ENCODE measurements at places on chromosomes 4 and X. TPM values are rescaled to one million over a fixed set of nuclear protein-coding genes. Genes with fewer than 3 reads are reported as not detected.
A peak's percentile ranks its signal among the peaks of the same experiment; 100 is the strongest.

Gene HSPA4L
- 3.9 TPM for total RNA-seq

Gene MAGEB10
- total RNA-seq, result not detected

Gene GLRB
- total RNA-seq, result 2.2 TPM

Gene PPEF2
- 0.30 TPM for total RNA-seq

Gene PDE5A
- total RNA-seq, result 15.7 TPM

Gene TLR2
- total RNA-seq, result 44.6 TPM

Gene MYOZ2
- not detected for total RNA-seq

Gene CYLC1
- total RNA-seq, result not detected

Gene HTN3
- not detected for total RNA-seq

DNA sequence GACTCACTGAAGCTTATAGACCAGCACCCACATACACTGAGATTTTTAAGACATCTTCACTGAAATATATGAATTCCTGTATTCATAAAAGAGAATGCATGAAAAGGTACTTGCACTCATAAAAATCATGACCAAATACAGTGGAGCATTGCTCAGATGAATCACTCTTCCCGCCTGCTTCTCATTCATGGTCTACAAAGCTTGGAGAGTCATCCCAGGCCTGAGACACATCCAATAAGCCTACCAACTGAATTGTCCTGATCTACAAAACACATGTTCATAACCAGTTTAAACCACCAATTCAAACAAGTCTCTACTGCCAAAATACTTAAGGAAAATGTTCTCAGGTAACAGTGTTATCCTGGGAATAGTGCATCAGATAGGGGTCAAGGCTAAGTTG lies 38.1 kb downstream of the PROM1 start:
- no peak for DNase-seq
- H3K4me1 ChIP-seq, result no peaks in the 10 kb centered on the region
- no peaks in the 10 kb centered on the region for H3K36me3 ChIP-seq

DNA sequence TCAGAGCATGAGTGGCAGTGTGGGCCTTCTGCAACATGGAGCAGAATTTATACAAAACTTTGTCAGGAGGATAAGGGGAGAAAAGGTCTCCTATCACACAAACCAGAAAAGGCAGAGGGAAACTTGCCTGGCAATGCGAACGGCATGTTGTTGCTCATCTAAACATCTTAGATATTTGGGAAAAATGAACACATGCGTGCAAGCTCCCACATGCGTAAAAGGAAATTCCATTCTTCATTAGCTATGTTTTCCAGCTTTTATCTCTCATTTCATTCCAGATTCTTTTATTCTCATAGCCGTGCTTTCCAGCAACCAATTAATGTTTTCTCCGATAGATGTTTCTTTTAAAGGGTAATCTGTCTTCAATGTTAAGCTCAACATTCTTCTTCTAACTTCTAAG lies 31.3 kb upstream of the GBA3 start:
- H3K36me3 ChIP-seq, result no peaks in the 10 kb centered on the region
- H3K4me1 ChIP-seq, result no peaks in the 10 kb centered on the region
- no peak overlapping the region for H3K27ac ChIP-seq
- no peak for DNase-seq
- no peak overlapping the region for H3K4me3 ChIP-seq

GRCh38 chrX:18966624-18967023 lies 17.3 kb downstream of the PHKA2 start:
- no peak overlapping the region for H3K27ac ChIP-seq
- no peaks in the 10 kb centered on the region for H3K4me1 ChIP-seq
- DNase-seq, result no peak
- no peaks in the 10 kb centered on the region for H3K36me3 ChIP-seq
- H3K27me3 ChIP-seq, result no peaks in the 10 kb centered on the region

GRCh38 chr4:29453303-29453820 lies 1266.8 kb upstream of the PCDH7 start:
- H3K36me3 ChIP-seq, result no peaks in the 10 kb centered on the region
- H3K4me1 ChIP-seq, result no peaks in the 10 kb centered on the region
- H3K27ac ChIP-seq, result no peak overlapping the region
- H3K4me3 ChIP-seq, result no peak overlapping the region
- no peak for DNase-seq
- H3K27me3 ChIP-seq, result no peaks in the 10 kb centered on the region

DNA sequence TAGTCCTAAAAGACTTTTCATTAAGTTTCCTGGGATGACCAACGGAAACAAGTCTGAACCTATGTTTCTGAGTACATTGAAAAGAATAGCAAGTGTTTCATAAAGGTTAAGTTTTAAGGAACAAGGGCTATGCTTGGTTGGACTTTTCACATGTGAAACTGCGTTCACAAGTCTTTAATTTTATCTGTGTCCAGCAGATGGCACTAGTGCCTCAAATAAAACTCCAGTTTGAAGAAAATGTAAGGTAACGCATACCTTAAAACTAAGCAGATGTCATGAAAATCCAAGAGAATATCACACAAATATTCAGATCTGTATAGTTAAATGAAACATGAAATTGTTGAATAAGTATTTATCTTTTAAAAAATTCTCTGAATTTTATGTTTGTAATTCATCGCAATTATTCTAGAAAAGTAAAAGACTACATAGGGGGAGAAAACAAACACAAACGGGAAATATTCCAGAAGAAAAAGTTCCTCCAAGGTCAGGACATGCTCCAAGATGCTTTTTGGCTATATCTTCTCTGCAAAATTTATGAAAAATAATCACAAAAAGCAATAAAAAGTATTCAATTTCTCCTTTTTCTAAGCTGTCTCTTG lies 89.6 kb upstream of the MAD2L1 start:
- H3K4me1 ChIP-seq, result no peaks in the 10 kb centered on the region
- no peaks in the 10 kb centered on the region for H3K27me3 ChIP-seq
- H3K36me3 ChIP-seq, result no peaks in the 10 kb centered on the region

GRCh38 chr4:169239221-169239905 lies 31.4 kb downstream of the SH3RF1 start:
- DNase-seq, result no peak
- H3K4me3 ChIP-seq, result no peak overlapping the region
- H3K27me3 ChIP-seq, result no peaks in the 10 kb centered on the region
- no peak overlapping the region for H3K27ac ChIP-seq
- peaks cover 15% of the 10 kb centered on the region for H3K4me1 ChIP-seq

DNA sequence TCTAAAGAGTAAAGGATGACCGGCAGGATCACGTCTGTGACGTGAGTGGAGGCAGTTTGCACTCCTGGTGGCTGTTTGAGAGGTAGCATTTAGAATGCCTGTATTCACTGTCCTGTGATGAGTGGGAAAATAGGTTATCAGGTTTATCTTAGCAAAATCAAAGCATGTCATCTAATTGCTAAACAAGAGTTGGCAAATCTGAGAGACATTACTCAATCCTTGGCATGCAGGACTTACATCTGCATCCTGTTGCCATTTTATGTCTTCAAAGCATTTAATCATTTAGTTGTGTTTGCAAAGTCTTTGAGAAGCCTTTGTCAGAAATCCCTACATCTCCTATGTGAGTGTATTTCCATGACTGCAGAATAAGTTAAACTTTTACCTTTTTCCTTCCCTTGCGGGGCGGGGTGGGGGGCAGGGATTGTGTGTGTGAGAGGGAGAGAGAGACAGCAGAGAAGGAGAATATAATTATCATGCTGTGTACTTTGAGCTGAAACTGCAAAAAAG lies 41.4 kb upstream of the MSANTD1 start:
- peaks cover 8% of the 10 kb centered on the region for H3K4me1 ChIP-seq
- H3K27me3 ChIP-seq, result no peaks in the 10 kb centered on the region
- H3K27ac ChIP-seq, result no peak overlapping the region
- no peak for DNase-seq
- no peak overlapping the region for H3K4me3 ChIP-seq

- H3K4me1 ChIP-seq, result peaks cover 46% of the 10 kb centered on the region
- peak overlapping the region; percentile 74 for H3K4me3 ChIP-seq
- DNase-seq, result no peak
- no peaks in the 10 kb centered on the region for H3K27me3 ChIP-seq
- peak overlapping the region; percentile 97 for H3K27ac ChIP-seq
- peaks cover 31% of the 10 kb centered on the region for H3K36me3 ChIP-seq
Measured at GRCh38 chr4:94208266-94208665, 601 bp downstream of the SMARCAD1 start.

DNA sequence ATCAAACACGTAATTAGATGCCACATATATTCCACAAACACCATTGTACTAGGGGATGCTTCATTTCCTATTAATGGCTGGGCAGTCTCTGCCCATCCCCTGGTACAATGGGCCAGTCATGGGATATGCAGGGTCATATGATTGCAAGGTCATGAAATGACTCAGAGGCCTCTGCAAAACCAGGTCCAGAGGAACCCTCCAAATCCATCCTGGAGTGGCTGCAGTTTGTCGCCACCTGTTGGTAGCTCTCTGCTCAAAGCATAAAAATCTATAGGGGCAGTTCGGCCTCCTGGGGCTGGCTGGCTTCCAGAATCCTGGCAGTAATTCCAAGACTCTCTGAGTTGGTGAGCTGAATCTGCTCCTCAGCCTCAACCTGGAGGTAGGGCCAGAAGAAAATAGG lies 22.9 kb upstream of the PUDP start:
- H3K4me3 ChIP-seq, result no peak overlapping the region
- DNase-seq, result no peak
- H3K27ac ChIP-seq, result no peak overlapping the region
- H3K4me1 ChIP-seq, result no peaks in the 10 kb centered on the region
- H3K27me3 ChIP-seq, result no peaks in the 10 kb centered on the region

DNA sequence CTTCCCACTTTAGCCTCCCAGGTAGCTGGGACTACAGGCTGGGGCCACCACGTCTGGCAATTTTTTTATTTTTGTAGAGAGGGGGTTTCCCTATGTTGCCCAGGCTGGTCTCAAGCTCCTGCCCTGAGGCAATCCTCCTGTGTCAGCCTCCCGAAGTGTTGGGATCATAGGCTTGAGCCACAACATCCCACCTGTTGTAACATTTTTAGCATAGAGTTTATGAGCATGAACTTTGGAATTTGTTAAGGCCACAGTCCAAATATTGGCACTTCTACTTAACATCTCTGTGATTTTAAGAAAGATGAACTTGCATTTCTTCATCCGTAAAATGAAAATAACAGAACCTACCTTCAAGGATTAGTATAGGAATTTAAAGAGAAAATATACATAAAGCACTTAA lies 445.6 kb downstream of the IQCM start:
- H3K27me3 ChIP-seq, result no peaks in the 10 kb centered on the region
- no peak overlapping the region for H3K27ac ChIP-seq
- H3K4me1 ChIP-seq, result no peaks in the 10 kb centered on the region

DNA sequence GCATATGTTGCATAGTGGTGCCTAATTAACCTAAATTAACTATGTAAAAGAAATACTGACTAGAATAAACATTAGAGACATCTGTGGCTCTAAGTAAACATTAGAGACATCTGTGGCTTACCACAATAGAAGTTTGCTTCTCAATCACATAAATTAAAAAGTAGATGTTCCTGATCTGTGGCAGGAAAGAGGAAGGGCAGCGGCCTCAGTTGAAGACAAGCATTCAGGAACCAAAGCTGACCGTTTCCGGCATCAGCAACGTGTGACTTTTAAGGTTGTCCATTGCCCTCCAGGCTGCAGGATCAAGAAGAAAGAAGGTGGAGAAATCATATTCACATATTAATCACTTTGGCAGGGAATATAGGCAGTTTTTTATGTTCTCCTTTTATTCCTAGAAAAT lies 336.3 kb upstream of the TRAM1L1 start:
- H3K36me3 ChIP-seq, result no peaks in the 10 kb centered on the region
- H3K4me3 ChIP-seq, result no peak overlapping the region
- no peak overlapping the region for H3K27ac ChIP-seq
- DNase-seq, result no peak

GRCh38 chr4:90060039-90060438 lies 67.2 kb upstream of the CCSER1 start:
- H3K4me3 ChIP-seq, result no peak overlapping the region
- no peak overlapping the region for H3K27ac ChIP-seq
- H3K36me3 ChIP-seq, result no peaks in the 10 kb centered on the region

DNA sequence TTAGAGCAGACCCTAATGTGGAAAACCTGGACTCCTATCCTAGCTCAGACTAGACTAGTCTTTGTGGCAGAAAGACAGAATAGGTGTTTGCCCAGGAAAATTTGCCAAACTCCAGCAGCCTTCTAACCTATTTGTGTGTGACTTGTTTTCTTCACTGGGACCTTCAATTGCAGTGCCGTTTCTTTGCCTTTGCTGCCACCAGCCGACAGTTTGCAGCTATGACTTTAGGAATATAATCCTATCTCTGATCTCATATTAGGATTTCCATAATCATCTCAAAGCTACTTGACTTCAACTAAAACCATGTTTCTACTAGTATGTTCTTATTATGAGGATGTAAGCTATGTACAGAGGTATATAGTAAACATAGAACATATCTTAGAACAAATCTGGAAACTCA lies 60.2 kb upstream of the PGAM4 start:
- no peak overlapping the region for H3K27ac ChIP-seq
- DNase-seq, result no peak
- no peak overlapping the region for H3K4me3 ChIP-seq
- H3K36me3 ChIP-seq, result no peaks in the 10 kb centered on the region

DNA sequence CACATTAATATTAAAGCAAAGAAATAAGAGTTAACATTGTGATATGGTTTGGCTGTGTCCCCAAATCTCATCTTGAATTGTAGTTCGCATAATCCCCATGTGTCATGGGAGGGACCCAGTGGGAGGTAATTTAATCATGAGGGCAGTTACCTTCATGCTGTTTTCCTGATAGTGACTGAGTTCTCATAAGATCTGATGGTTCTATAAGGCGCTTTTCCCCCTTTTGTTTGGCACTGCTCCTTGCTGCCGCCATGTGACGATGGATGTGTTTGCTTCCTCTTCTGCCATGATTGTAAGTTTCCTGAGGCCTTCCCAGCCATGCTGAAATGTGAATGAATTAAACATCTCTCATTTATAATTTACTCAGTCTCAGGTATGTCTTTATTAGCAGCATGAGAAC lies 153.8 kb upstream of the GALNT7 start:
- no peaks in the 10 kb centered on the region for H3K27me3 ChIP-seq
- no peaks in the 10 kb centered on the region for H3K36me3 ChIP-seq
- no peaks in the 10 kb centered on the region for H3K4me1 ChIP-seq
- DNase-seq, result no peak
- H3K27ac ChIP-seq, result no peak overlapping the region

DNA sequence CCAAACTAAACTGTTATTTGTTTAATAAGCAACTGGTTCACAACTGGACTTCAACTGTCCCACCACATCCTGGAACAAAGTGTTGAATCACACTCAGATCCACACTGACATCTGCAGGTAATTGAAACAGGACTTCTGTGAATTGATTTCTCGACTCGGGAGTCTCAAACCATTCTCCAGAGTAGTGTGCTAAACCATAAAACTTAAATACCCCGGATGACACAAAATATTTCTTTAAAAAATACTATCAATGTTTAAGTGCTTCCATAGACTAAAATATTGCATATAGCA lies 95.4 kb upstream of the PLAC1 start:
- no peaks in the 10 kb centered on the region for H3K36me3 ChIP-seq
- no peaks in the 10 kb centered on the region for H3K4me1 ChIP-seq
- H3K4me3 ChIP-seq, result no peak overlapping the region
- no peak for DNase-seq
